ENCODE measurements at places on chromosomes 11 and 22. TPM values are rescaled to one million over a fixed set of nuclear protein-coding genes. Genes with fewer than 3 reads are reported as not detected.

DNA sequence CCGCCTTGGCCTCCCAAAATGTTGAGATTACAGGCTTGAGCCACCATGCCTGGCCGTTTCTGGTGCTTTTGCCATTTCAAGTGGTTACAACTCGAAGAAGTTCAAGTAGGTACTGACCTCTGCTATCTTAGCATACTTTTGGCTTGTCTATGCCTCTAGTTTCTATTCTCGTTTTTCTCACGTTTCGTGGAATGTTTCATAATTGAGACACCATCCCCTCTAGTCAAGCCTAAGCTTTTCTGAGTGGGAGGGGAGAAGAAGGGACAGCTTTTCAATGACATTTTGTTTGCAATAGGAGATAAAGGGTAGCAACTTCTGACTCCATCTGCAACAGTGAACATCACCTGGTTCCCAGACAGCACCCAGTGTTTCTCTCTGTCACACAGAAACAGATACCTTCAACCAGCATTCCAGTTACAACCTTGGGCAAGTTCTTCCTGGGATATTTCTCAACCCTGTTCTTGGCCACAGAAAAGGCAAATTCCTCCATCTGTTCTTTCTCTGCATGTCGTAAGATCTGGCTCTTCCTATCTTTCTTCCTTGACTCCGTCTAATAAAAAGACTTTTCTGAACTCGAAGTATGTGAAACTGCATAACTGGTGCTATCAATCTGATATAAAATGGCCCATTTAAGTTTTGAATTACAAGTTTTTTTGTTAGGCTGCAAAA lies 25.5 kb downstream of the DDI1 start:
- H3K4me1 ChIP-seq = peaks cover 2% of the 10 kb centered on the region
- no peak overlapping the region for H3K4me3 ChIP-seq
- H3K27me3 ChIP-seq = no peaks in the 10 kb centered on the region
- DNase-seq = no peak
- H3K36me3 ChIP-seq = no peaks in the 10 kb centered on the region

DNA sequence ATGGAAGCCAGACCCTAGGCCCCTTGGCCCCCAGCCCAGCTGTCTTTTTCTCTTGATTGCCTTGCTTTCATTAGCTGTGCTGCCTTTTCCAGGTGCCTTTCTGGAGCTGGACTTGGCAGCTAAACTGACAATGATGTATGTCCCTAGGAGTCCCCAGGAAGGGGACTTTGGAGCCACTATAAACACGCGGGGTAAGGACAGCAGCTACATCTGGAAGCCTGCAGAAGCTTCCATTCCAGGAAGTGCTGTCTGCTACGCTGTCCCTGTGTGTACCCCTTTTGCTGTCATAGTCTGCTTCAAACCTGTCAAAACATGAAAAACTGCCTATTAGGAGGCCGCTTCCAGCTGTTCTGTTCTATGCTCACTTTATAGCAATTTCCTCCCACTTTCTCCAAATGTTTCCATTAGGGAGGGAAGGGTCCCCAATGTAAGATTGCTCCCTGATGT lies 153.3 kb upstream of the RAG2 start:
- no peak overlapping the region for H3K4me3 ChIP-seq
- no peak for DNase-seq
- H3K27me3 ChIP-seq = peaks cover 62% of the 10 kb centered on the region
- peaks cover 8% of the 10 kb centered on the region for H3K4me1 ChIP-seq
- H3K36me3 ChIP-seq = no peaks in the 10 kb centered on the region

- no peak overlapping the region for H3K27ac ChIP-seq
- H3K4me3 ChIP-seq = no peak overlapping the region
- H3K27me3 ChIP-seq = no peaks in the 10 kb centered on the region
- peaks cover 2% of the 10 kb centered on the region for H3K36me3 ChIP-seq
- peaks cover 19% of the 10 kb centered on the region for H3K4me1 ChIP-seq
Observed at GRCh38 chr11:57776031-57776521, 14.5 kb downstream of the CTNND1 start.

DNA sequence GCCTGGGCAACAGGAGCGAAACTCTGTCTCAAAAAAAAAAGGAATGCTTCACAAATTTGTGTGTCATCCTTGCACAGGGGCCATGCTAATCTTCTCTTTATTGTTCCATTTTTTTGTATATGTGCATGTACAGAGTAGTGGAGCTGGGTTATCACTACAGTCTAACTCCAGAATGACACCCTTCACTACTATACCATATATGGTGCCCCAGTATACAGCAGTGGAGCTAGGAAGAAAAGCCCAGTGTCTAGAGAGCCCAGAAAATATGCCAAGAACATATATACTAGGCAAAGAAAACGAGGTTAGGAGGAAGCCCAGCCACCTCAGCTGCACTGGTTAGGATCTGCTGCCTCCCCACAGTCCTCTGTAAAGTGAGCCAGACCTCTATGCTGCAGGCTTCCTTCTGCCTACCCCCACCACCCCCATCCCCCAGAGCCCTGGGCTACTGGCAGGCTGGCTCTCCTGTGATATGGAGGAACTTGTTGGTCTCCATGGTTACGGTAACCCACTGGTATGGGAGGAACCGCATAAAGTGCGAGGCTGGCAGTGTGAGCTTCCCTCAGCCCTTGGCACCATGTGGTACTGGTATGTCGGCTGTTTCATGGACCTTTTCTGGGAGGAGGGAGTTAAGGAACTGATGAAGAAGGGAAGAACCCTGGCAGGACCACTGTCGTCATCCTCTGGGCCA lies 34.3 kb downstream of the RCOR2 start:
- H3K36me3 ChIP-seq = no peaks in the 10 kb centered on the region
- DNase-seq = no peak
- peaks cover 59% of the 10 kb centered on the region for H3K4me1 ChIP-seq
- H3K27me3 ChIP-seq = no peaks in the 10 kb centered on the region
- H3K4me3 ChIP-seq = no peak overlapping the region

- no peak overlapping the region for H3K4me3 ChIP-seq
- H3K27ac ChIP-seq = peak overlapping the region; percentile 32
- DNase-seq = no peak
- H3K27me3 ChIP-seq = no peaks in the 10 kb centered on the region
- no peaks in the 10 kb centered on the region for H3K4me1 ChIP-seq
Observed at GRCh38 chr22:23845265-23846080, 6.7 kb upstream of the DERL3 start.

DNA sequence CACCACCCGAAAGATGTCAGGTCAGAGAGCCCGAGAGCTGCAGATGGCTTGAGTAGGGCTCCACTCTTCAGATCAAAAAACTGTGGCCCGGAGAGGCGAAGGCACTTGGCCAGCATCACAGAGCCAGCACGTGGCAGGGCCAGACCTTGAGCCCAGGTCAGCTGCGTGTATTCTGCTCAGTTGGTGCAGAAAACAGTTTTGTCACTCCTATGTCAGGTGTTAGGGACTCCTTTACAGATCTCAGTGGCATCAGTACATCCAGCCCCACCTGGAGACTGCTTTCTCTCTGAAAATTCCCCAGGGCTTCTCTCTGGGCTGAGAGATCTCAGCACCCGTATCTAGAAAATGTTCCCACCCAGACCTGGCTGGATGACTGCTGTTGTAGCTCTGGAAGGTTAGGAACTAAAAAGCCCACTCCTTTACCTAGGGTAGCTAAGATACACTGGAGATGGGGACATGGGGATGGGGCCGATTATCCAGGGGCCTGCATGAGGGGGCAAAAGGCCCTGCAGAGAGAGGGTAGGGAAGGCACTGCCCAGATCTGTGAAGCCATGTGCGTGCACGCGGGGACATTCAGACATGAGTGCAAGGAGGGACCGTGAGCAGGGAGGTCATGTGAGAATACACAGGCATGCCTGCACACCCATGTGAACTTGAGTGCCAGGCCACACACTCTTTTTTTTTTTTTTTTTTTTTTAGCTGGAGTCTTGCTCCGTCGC lies 3.4 kb downstream of the APOA1 start:
- H3K36me3 ChIP-seq = no peaks in the 10 kb centered on the region
- no peak overlapping the region for H3K4me3 ChIP-seq
- no peaks in the 10 kb centered on the region for H3K27me3 ChIP-seq
- DNase-seq = no peak
- H3K27ac ChIP-seq = no peak overlapping the region

DNA sequence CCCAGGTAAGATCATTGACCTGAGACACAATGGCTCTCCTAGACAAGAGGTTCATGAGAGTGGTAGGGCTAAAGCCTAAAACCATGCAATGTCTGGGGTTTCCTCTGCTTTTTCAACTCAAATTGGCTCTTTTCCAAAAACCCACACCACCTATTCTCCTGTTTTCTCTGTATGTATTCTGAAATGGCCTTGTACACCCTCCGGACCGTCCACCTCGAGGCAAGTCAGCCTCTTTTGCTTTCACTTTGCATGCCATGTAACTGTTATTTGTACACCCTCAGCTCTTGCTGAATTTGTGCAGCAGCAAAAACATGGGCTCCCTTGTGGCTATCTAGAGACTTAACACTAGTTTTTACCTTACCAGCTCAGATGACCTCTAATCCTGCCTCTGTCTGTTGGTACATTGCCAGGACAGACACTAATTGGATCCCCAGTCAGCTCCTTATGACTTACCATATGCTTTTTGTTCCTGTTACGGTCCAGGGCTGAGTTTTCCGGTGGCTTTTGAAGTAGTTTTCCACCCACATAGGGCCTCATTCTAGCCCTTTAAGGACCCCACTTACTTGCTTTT lies 288.0 kb downstream of the SBF2 start:
- no peak for DNase-seq
- no peaks in the 10 kb centered on the region for H3K4me1 ChIP-seq
- H3K36me3 ChIP-seq = no peaks in the 10 kb centered on the region
- H3K4me3 ChIP-seq = no peak overlapping the region

- H3K27me3 ChIP-seq = peaks cover 3% of the 10 kb centered on the region
- no peak overlapping the region for H3K27ac ChIP-seq
- DNase-seq = no peak
- peaks cover 20% of the 10 kb centered on the region for H3K4me1 ChIP-seq
- no peak overlapping the region for H3K4me3 ChIP-seq
Observed at GRCh38 chr11:46321757-46322156, 25.5 kb upstream of the DGKZ start.

- H3K4me1 ChIP-seq = peaks cover 12% of the 10 kb centered on the region
- H3K4me3 ChIP-seq = no peak overlapping the region
Observed at GRCh38 chr11:126335463-126335760, 20.1 kb upstream of the ST3GAL4 start.

DNA sequence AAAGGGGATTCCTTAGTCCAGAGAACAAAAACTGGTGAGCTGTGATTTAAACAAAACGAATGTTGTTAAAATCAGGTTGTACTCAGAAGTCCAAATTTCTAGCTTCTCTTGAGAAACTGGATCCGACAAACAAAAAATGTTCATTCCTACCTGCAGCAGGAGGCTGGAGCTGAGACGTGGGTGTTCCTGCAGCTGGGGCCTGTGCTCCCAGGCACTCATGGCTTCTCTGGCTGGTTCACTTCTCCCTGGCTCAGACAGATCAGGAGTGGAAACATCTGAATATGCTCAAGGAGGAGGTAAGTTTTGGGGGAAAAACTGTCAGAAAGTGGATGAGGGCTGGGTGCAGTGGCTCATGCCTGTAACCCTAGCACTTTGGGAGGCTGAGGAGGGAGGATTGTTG lies 24.7 kb upstream of the PARVB start:
- H3K4me3 ChIP-seq = no peak overlapping the region
- peaks cover 23% of the 10 kb centered on the region for H3K4me1 ChIP-seq
- H3K27me3 ChIP-seq = no peaks in the 10 kb centered on the region
- no peak for DNase-seq

DNA sequence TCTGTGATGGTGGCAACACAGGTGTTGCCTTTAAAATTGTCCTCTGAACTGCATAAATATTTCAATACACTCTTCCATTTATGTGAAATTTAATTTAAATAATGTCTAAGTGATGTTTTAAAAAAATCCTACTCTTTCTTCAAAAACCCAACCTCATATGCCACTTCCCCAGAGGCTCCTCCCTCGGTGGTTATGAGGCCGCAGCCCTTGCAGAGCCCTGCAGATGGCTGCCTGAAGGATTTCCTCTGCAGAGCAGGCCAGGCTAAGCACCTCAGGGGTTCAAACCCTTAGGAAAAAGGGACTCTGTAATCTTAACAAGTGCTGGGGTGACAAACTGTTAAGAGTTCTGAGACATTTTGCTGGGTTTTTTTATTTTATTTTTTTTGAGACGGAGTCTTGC lies 25.2 kb downstream of the MORC2 start:
- H3K4me1 ChIP-seq = peaks cover 59% of the 10 kb centered on the region
- peak; percentile 32 for DNase-seq
- H3K27ac ChIP-seq = peak overlapping the region; percentile 95
- H3K36me3 ChIP-seq = peaks cover 23% of the 10 kb centered on the region
- H3K4me3 ChIP-seq = peak overlapping the region; percentile 43

- H3K4me3 ChIP-seq = no peak overlapping the region
- H3K4me1 ChIP-seq = peaks cover 2% of the 10 kb centered on the region
- peak overlapping the region; percentile 37 for H3K27ac ChIP-seq
- peaks cover 45% of the 10 kb centered on the region for H3K27me3 ChIP-seq
Observed at GRCh38 chr11:1652771-1653540, 23.4 kb downstream of the KRTAP5-5 start.

- H3K4me3 ChIP-seq = no peak overlapping the region
- no peak overlapping the region for H3K27ac ChIP-seq
- no peaks in the 10 kb centered on the region for H3K36me3 ChIP-seq
- DNase-seq = no peak
- peaks cover 10% of the 10 kb centered on the region for H3K27me3 ChIP-seq
Observed at GRCh38 chr11:94376841-94377240, 24.4 kb downstream of the GPR83 start.

- no peaks in the 10 kb centered on the region for H3K4me1 ChIP-seq
- no peak overlapping the region for H3K4me3 ChIP-seq
- H3K27me3 ChIP-seq = no peaks in the 10 kb centered on the region
- no peak for DNase-seq
- no peaks in the 10 kb centered on the region for H3K36me3 ChIP-seq
Observed at GRCh38 chr11:100866453-100866852, 179.4 kb downstream of the ARHGAP42 start.

DNA sequence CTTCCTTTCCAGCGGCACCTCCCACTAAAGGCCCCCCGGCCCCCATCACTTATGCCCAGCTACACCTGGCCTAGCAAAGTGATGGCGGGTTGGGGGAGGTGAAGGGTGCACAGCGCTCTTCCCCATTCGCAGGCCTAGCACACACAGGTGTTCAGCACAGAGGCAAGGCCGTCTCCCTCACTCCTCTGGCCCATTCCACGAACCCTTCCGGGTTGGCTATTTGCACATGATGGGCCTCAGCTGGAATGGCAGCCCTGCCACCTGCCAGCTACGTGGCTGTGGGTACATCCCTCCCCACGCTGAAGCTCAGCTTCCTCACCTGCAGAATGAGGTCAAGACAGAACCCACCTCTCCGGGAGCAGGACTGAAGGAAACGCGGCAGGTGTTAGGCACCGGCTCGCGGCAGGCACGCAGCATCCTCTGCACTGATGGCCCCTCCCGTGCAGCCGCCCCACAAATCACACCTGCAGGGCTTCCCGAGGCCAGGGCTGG lies 4.8 kb downstream of the KIAA0930 start:
- H3K4me1 ChIP-seq = peaks cover 28% of the 10 kb centered on the region
- no peak overlapping the region for H3K4me3 ChIP-seq
- DNase-seq = no peak

GRCh38 chr11:93155738-93156137 lies 42.1 kb downstream of the SLC36A4 start:
- H3K4me1 ChIP-seq = no peaks in the 10 kb centered on the region
- H3K4me3 ChIP-seq = no peak overlapping the region
- no peaks in the 10 kb centered on the region for H3K36me3 ChIP-seq

- H3K27ac ChIP-seq = peak overlapping the region; percentile 98
- no peaks in the 10 kb centered on the region for H3K27me3 ChIP-seq
- peaks cover 27% of the 10 kb centered on the region for H3K4me1 ChIP-seq
- peak overlapping the region; percentile 95 for H3K4me3 ChIP-seq
- peak; percentile 83 for DNase-seq
Observed at GRCh38 chr11:64341851-64342791, 2.1 kb downstream of the CCDC88B start.

TSKU gene
- not detected for total RNA-seq

LGALS12 gene
- total RNA-seq = 0.72 TPM

ZP1 gene
- not detected for total RNA-seq

MMP27 gene
- total RNA-seq = not detected

MPPED2 gene
- total RNA-seq = 0.42 TPM

CECR2 gene
- 0.29 TPM for total RNA-seq

VPREB1 gene
- total RNA-seq = not detected

ADORA2A gene
- total RNA-seq = 20.4 TPM

POTEH gene
- not detected for total RNA-seq

NLRP14 gene
- not detected for total RNA-seq

PANX2 gene
- total RNA-seq = 0.29 TPM
